ENCODE measurements at places on chromosomes 16 and 17.

- DNase-seq, result no peak
Observed at GRCh38 chr16:65312795-65313194, 190.9 kb upstream of the CDH11 start.

DNA sequence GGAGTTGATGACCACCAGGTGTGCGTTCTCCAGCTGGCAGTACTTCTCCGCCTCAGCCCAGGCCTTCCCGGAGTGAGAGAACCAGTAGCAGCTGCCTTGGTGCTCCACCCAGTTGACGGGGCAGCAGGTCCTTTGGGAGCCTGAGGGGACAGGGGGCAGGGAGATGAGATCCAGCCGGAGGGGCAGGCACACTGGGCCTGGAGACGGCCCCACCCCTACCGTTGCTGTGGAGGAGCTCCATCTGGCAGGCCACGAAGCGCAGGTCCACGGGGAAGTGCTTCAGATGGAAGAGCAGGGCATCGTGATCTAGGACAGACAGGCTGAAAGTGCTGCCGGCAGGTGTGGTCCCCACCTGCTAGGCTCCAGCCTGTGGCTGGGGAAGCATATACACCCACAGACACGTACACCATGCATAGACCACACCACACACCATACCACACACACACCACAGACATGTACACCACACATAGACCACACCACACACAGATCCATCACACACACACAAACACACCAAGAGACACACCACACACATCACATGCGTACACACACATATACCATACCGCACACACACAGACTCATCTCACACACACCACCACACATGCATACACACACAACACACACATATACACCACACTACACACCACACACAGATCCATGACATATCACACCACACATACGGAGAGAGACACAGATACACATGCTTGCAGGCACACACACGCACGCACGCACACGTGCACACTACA lies 7.4 kb downstream of the ASGR2 start:
- no peak for DNase-seq

GRCh38 chr17:15007147-15007553 lies 258.0 kb downstream of the PMP22 start:
- peak; percentile 63 for DNase-seq

- no peak for DNase-seq
Observed at GRCh38 chr17:67557052-67557845, 160.5 kb upstream of the NOL11 start.

- DNase-seq, result no peak
Observed at GRCh38 chr17:21190078-21190477, 23.9 kb downstream of the TMEM11 start.
